Non-pigmented ciliary epithelial cell (primary cell): ENCODE measurements at places on chromosomes 2 and 18.

GRCh38 chr18:32275221-32275620, 85.4 kb downstream of the MEP1B start:
- no peak for DNase-seq

GRCh38 chr18:55869556-55870501, 281.8 kb upstream of the TCF4 start:
- no peak for DNase-seq

GRCh38 chr2:207601774-207602173, 23.4 kb downstream of the METTL21A start:
- no peak for DNase-seq

DNA sequence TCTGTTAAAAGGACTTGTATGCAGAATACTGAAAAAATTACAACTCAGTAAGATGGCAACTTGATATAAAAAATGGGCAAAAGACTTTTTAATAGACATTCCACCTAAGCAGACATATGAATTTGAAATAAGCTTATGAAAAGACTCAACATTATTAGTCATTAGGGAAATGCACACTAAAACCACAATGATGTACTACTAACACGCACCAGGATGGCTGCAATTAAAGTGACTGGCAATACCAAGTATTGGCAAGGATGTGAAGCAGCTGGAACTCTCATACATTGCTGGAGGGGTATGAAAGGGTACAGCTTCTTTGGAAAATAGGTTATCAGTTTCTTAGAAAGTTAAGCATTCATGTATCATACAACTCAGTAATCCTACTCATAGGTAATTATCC, 3.2 kb upstream of the ENOSF1 start:
- no peak for DNase-seq

DNA sequence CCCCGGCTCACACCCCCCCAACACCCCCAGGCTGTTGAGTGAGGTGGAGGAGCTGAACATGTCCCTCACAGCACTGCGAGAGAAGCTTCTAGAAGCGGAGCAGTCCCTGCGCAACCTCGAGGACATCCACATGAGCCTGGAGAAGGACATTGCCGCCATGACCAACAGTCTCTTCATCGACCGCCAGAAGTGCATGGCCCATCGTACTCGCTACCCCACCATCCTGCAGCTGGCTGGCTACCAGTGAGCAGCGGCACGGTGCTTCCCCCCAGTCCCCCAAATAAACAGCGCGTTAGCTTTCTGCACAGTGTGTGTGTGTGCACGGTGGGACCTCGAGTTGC, 5.3 kb downstream of the TEKT4 start:
- no peak for DNase-seq
